Thymus (tissue), 14 donors: ENCODE measurements at places on chromosomes 6 and 20. TPM values are rescaled to one million over a fixed set of nuclear protein-coding genes. Genes with fewer than 3 reads are reported as not detected.

- H3K4me1 ChIP-seq: no peaks in the 10 kb centered on the region
- no peak overlapping the region for H3K27ac ChIP-seq
- DNase-seq: no peak
- H3K4me3 ChIP-seq: no peak overlapping the region
Measured at GRCh38 chr6:142421285-142422117, 119.7 kb downstream of the ADGRG6 start.

DNA sequence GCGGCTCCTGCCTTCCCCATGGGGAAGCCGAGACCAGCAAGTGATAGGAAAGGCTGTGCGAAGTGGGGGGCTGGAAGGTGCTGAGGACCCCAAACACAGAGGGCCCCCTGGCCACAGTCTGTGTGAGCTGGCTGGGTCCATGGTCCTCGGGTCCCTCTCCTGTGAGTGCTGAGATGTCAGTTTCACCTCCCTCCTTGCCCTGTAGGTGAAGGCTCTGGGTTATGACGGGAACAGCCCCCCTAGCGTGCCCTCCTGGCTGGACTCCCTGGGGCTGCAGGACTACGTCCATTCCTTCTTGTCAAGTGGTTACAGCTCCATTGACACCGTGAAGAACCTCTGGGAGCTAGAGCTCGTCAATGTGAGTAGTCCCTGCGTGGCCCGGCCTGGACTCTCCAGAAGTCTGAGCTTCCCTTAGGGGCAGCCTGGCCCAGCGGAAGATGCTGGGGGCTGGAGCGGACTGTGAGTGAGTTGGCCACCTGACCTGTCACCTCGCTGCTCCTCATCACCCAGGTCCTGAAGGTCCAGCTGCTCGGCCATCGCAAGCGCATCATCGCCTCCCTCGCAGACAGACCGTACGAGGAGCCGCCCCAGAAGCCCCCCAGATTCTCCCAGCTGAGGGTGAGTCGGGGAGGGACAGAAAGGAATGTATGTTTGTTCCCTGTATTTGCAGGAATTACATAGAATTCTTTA lies 61.7 kb downstream of the TCP11 start:
- no peak overlapping the region for H3K27ac ChIP-seq
- no peak for DNase-seq
- no peaks in the 10 kb centered on the region for H3K27me3 ChIP-seq

DNA sequence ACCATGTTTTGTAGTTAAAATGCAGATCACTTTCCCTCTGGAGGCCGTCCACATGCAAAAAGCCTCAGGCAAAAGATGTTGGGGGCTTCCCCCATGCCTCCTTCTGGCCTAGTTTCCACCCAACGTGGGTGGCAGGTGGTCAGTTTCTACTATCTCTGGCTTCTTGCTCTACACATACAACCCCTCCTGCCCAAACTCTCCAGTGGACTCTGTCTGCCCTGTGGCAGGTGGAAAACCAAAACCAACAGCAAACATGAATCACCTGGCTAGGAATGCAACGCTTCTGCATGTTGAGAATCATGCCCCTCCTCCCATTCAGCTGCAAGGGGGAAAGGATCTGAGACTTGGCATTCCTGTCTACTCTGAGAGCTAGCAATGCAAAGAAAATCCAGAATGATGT lies 94.8 kb downstream of the MBOAT1 start:
- no peak for DNase-seq
- no peaks in the 10 kb centered on the region for H3K4me1 ChIP-seq
- H3K36me3 ChIP-seq: no peaks in the 10 kb centered on the region
- no peak overlapping the region for H3K4me3 ChIP-seq
- H3K27ac ChIP-seq: no peak overlapping the region

DNA sequence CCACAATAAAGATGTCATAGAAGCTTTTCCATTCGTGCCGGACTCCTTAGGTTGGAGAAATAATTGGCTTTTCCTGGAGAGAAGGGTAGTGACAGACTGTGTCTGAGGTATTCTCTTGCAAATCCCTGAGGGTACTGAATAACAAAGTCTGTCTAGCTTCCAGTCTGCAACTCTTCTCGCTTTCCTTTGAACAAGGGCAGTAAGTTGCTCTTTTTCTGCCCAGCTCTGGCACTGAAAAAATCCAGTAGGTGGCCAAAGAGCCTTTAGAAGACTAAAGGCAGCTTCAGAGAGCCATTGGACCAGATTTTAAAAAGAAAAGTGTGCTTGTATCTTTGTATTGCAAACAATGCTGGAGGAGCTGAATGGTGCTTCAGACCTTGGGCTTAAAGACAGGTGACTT lies 20.7 kb upstream of the RREB1 start:
- no peaks in the 10 kb centered on the region for H3K27me3 ChIP-seq
- DNase-seq: no peak
- peak overlapping the region; percentile 68 for H3K27ac ChIP-seq
- peaks cover 9% of the 10 kb centered on the region for H3K36me3 ChIP-seq

GRCh38 chr6:154403788-154404187 lies 47.2 kb upstream of the IPCEF1 start:
- no peak overlapping the region for H3K4me3 ChIP-seq
- H3K36me3 ChIP-seq: no peaks in the 10 kb centered on the region
- no peaks in the 10 kb centered on the region for H3K4me1 ChIP-seq

GRCh38 chr6:3037638-3038365 lies 30.5 kb upstream of the RIPK1 start:
- no peaks in the 10 kb centered on the region for H3K4me1 ChIP-seq
- no peaks in the 10 kb centered on the region for H3K27me3 ChIP-seq
- H3K4me3 ChIP-seq: no peak overlapping the region
- H3K36me3 ChIP-seq: no peaks in the 10 kb centered on the region
- H3K27ac ChIP-seq: no peak overlapping the region

GRCh38 chr6:100622907-100623692 lies 158.4 kb upstream of the SIM1 start:
- H3K27ac ChIP-seq: no peak overlapping the region
- no peaks in the 10 kb centered on the region for H3K27me3 ChIP-seq
- H3K36me3 ChIP-seq: no peaks in the 10 kb centered on the region
- no peak for DNase-seq

GRCh38 chr6:80364149-80364548 lies 257.7 kb downstream of the BCKDHB start:
- H3K36me3 ChIP-seq: no peaks in the 10 kb centered on the region
- H3K4me1 ChIP-seq: no peaks in the 10 kb centered on the region
- no peak overlapping the region for H3K4me3 ChIP-seq
- no peak overlapping the region for H3K27ac ChIP-seq
- no peaks in the 10 kb centered on the region for H3K27me3 ChIP-seq

CCN6 gene
- total RNA-seq: not detected

SIGLEC1 gene
- total RNA-seq: 0.90 TPM

GABRR1 gene
- total RNA-seq: under 0.01 TPM
